Activated naive CD4-positive, alpha-beta T cell treated with anti-CD3 and anti-CD28 coated beads for 36 hours (primary cell): ENCODE measurements at places on chromosomes 11 and 22. TPM values are rescaled to one million over a fixed set of nuclear protein-coding genes. Genes with fewer than 3 reads are reported as not detected.

DNA sequence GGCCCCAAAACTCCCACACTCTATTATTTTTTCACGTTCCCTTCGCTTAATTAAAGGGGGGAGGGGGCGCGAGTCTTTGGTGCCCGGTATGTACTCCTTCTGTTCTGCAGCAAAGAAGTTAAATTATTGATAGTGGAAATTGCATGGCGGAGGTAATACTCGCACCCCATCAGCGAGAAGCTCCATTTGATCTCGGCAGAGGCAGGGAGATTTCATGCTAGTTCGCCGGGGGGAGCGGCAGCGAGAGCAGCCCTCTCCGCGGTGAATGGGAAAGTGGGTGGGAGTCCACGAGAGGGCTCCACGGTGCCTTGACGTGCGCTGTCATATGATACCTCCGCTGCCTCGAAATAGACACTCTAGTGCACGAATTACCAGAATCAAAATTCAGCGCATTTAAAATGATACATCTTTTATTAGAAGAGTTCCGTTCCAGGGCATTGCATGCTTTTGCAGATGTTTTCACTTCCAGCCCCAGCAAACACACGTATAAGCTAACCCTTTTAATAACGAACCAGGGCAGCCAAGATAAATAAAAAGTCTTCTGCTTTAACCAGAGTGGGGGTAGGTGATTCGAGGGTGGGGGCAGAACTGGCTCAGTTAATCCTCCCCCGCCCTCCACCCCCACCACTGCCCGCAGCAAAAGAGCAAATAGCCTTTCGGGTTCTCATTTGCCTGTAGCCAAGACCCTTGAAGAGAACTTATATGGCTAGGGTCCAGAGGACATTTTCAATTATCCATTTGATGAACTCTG is 1.3 kb upstream of the BDNF start:
- no peak overlapping the region for H3K27ac ChIP-seq
- H3K4me3 ChIP-seq = peak overlapping the region; percentile 70
- peaks cover 27% of the 10 kb centered on the region for H3K4me1 ChIP-seq

DNA sequence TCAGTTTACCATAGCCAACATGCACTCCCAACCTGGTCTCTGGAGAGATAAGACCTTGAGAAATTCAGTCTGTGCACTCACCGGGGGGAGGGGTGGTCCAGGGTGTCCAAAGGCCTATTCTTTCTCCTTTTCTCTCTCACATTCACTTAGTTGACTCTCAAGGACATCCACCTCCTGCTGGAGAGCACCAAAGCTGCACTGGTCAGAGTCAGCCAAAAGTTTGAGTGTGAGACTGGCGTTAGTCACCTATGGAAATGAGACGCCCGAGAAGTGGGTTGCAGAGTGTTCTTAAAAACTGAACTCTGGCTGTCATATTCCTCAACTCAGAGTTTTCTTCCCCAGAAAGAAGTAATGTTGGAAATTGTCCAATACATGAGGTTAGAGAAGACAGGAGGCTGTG is 5.0 kb upstream of the UBQLNL start:
- H3K36me3 ChIP-seq = no peaks in the 10 kb centered on the region
- H3K4me3 ChIP-seq = no peak overlapping the region
- no peaks in the 10 kb centered on the region for H3K27me3 ChIP-seq
- no peak overlapping the region for H3K27ac ChIP-seq
- no peaks in the 10 kb centered on the region for H3K4me1 ChIP-seq
- no peak for DNase-seq

GRCh38 chr22:33000342-33001280 is 57.6 kb downstream of the SYN3 start:
- no peaks in the 10 kb centered on the region for H3K36me3 ChIP-seq
- H3K27ac ChIP-seq = no peak overlapping the region
- H3K4me1 ChIP-seq = no peaks in the 10 kb centered on the region
- peak; percentile 44 for DNase-seq

DNA sequence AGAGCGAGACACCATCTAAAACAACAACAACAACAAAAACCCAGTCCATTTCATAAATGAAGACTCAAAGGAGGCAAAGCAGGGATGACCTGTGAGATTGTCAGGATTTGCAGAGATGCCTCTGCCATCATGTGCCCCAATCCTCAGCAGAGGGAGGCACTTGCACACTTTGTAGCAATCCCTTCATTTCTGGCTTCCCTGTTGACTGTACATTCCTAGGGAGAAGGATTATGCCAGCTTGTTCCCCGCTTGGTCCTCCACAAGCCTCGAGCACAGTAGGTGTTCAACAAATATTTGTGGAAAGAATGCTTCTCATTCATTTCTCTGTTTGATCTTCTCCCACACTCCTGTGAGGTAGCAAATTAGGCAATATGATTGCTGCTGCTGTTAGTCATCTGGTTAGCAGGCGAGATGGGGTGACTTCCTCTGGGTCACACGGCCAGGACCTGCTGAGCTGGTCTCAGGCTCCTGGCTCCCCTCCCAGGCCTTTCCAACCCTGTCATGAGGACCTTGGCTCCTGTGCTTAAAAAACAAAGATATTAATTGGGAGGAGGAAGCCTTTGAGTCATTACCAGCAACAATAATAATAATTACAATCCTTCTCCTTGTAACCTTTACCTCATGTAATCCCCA is 34.1 kb downstream of the LIF start:
- peak; percentile 53 for DNase-seq
- H3K27me3 ChIP-seq = no peaks in the 10 kb centered on the region
- H3K4me1 ChIP-seq = peaks cover 21% of the 10 kb centered on the region
- H3K27ac ChIP-seq = no peak overlapping the region

DNA sequence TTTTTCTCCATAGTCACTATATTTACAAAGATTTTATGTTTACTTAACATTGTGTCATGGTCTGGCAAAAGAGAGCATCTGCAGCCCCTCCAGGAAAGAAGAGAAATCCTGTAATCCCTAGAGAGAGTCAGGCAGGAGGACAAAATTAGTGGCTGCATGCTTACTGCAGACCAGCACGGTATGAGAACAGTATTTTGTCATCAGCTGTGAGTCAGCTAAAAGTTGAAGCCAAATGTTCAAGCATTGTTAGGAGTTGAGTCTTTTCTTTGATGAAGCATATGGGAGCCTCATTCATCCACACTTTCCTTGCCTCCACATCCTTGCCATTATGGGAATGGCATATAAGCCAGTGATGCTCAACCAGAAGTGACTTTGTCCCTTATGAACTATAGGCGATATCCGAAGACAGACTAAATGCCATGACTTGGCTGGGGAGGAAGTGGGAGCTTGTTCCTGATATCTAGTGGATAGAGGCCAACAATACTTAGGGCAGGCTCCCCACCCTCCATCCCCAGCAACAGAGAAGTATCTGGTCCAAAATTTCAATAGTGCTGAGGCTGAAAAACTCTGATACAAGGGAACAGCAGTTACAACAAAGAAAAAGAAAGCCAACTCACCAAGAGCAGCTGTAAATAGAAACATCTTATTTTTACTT is 112.0 kb upstream of the OR5AK2 start:
- no peaks in the 10 kb centered on the region for H3K4me1 ChIP-seq
- H3K27ac ChIP-seq = no peak overlapping the region
- no peaks in the 10 kb centered on the region for H3K36me3 ChIP-seq
- no peak overlapping the region for H3K4me3 ChIP-seq
- DNase-seq = no peak

ANAPC15 gene
- total RNA-seq = 69.1 TPM

KCNQ1 gene
- 10.8 TPM for total RNA-seq

TUG1 gene
- total RNA-seq = 42.3 TPM
